ENCODE measurements at places on chromosomes 1 and 21.

- peak; percentile 77 for DNase-seq
Observed at GRCh38 chr1:38029081-38029681, 16.6 kb downstream of the UTP11 start.

GRCh38 chr1:178934546-178934945 lies 63.7 kb upstream of the ANGPTL1 start:
- DNase-seq = no peak

DNA sequence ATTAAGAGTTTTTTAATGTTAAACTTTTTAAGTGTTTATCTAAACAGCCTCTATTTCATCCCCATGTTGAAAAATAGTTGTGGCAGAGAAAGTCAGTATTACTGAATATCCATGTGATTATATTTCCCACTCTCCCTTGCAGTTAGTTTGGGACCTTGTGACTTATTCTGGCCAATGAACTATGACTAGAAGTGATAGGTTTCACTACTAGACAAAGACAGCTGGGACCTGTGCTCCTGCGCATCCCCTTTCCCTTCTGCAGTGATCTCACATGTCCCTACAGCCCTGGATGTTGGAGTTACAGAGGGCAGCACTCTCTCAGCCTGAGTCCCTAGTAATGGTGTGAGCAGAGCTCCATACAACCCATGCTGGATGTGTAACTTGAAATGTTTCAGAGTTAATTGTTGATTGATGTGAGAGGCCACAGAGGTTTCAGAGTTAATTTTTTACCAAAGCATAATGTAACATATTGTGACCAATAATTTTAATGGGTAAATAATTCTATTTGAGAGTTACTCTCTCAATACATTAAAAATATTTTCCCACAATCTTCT lies 18.7 kb upstream of the SAMD13 start:
- DNase-seq = no peak

DNA sequence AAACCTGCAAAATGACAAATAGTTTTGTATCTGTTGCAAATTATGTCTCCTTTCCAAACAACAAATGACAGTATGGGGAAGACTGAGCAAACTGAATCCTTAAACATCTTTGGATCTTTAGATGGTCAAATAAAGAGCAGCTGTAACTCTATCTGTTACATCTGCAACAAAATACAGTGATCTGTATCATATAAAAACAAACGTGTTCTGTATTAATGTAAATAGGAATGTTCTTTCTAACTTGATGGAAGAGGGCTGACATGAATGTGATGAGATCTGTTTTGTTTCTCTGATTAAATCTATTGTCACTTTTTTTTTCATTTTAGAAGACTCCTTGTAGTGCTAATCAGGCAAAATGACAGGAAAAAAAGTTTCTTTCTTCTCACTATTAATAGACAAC lies 159.5 kb downstream of the GPATCH2 start:
- DNase-seq = no peak

- DNase-seq = no peak
Observed at GRCh38 chr1:85278853-85279314, 2.5 kb upstream of the BCL10 start.

- DNase-seq = no peak
Observed at GRCh38 chr1:162397943-162398560, 13.9 kb downstream of the SH2D1B start.

GRCh38 chr1:231724876-231725647 lies 98.5 kb downstream of the DISC1 start:
- peak; percentile 51 for DNase-seq

DNA sequence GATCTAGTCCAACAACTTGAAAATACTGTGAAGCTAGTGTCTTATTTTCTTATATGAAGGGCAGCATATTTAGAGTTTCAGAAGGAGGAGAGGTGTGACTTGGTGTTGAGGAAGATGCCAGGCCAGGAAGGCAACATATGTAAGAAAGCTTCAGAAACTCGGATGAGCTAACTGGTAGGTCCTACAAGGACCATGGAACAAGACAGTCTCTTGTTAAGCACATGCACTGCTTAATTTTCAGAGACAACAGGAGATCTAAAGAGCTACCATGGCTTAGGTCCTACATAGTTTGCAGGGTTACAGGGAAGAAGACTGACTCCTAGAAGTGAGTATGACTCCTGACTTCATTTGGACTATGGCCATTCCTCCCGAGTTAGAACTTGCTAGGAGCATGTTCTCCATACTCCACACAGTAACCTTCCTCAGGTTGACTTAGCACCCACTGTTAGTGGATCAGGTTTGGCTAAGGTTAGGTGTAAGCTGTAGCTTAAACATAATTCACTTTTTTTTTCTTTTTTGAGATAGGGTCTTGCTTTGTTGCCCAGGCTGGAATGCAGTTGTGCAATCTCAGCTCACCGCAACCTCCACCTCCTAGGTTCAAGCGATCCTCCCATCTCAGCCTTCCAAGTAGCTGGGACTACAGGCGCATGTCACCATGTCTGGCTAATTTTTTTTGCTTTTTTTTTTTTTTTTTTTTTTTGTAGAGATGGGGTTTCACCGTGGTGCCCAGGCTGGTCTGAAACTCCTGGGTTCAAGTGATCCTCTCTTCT lies 31.0 kb downstream of the ANGEL2 start:
- no peak for DNase-seq

GRCh38 chr1:220922951-220923350 lies 43.7 kb downstream of the HLX start:
- DNase-seq = peak; percentile 42

DNA sequence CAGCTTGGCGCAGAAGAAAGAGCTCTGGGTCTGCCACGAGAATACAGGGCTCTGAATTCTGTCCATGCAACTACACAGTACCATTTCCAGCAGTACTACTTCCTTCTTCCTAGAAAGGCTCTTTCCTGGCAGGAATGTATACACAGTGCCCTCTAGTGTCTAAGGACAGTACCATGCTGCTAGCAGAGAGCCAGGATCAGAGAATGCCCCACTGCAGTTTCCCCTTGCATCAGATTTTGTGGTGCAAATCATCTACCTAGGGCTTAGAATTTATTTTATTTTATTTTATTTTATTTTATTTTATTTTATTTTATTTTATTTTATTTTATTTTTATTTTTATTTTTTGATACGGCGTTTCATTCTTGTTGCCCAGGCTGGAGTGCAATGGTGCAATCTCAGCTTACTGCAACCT lies 50.8 kb downstream of the PAX7 start:
- DNase-seq = no peak

DNA sequence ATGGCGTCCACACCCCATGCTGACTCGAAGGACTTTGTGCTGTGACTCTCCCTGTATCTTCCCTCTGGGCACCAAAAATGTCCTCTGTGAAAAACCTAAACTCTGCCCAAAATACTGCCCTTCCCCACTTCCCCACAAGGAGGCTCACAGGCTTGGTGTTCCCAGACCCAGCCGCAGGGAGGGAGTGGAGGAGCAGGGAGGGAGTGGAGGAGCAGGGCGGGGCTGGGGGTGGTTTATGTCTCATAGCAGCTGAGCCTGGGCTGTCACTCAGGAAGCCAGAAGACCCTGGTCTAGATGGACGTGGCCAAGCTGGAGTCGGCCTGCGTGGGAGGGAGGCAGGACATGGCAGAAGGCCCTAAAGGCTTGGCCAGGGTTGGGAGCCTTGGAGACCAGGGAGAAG lies 461.7 kb downstream of the PTPRU start:
- DNase-seq = no peak

DNA sequence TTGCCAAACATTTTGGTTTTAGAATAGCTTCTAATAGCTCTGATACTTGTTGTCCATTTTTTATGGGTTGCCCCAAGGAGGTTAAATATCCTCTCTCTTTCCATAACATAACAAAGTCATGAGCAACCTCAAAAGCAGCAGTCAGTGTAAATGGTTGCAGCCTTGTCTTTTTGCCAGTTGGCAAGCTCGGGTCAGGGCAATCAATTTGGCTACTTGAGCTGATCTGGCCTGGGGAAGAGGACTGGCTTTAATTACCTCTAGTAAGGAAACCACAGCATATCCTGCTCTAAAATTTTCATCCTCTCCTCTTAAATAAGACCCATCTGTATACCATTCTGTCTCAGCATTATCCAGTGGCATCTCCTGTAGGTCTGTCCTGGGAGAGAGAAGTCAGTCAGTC lies 21.2 kb upstream of the FMO4 start:
- no peak for DNase-seq

- no peak for DNase-seq
Observed at GRCh38 chr1:109133815-109134214, 19.9 kb downstream of the ELAPOR1 start.

DNA sequence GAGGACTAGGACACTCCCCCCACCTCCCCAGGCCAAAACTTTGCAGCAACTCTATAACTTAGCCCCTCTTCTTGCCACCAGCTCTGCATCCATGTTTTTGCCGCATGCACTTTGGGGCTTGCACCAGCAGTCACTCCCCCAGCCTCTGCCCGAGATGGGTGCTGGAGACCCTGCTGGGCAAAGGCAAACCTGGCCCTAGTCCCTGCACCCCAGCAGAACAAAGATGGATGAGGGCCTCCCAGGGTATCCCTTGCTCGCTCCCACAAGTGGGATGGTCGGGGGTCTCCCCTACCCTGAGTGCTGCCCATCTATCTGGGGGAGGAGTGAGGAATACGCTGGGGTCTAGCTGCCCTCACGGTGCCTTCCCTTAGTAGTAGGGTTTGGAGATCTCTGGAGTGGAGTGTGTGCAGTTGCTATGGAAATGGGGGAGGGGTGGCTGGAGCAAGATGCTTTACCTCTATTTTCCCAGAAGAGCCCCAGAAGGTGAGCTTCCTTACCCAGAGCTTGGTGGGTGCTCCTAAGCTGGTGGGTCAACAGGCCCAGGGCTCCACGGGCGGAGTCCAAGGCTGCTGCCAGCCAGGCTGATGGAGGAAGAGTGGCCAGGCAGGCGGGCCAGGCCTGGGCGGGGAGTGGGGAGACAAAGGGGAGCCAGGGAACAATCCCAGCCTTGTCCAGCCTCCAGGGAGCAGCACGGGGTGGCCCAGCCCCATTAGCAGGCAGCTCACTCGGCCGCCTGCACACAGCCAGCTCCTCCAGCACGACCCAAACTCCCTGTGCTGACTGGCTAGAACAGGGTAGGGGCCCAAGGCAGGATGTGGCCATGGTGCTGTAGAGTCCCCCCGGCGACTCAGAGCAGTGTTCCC lies at the start of gene PAQR6:
PAQR6 (minus strand) TSS at position 597 of the 863 bp plus-strand sequence. CDS start 1,325 bp downstream, outside the sequence.
- no peak for DNase-seq

DNA sequence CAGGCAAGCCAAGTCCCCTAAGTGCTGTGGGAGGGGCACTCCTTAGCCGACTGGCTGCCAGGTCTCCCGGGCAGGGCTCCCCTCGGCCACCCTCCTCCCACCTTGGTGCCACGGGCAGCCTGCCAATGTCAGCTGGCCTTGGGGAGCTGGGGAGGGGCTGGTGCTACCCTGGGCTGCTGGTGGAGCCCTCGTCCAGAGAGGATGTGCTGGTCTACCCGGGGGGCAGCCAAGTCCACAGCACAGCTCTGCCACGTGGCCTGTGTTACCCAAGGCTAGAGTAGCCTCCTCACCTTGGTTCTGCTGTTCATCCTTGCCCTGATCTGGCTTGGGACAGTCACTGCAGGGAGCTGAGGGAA lies 42.9 kb downstream of the CRYAA start:
- DNase-seq = no peak

DNA sequence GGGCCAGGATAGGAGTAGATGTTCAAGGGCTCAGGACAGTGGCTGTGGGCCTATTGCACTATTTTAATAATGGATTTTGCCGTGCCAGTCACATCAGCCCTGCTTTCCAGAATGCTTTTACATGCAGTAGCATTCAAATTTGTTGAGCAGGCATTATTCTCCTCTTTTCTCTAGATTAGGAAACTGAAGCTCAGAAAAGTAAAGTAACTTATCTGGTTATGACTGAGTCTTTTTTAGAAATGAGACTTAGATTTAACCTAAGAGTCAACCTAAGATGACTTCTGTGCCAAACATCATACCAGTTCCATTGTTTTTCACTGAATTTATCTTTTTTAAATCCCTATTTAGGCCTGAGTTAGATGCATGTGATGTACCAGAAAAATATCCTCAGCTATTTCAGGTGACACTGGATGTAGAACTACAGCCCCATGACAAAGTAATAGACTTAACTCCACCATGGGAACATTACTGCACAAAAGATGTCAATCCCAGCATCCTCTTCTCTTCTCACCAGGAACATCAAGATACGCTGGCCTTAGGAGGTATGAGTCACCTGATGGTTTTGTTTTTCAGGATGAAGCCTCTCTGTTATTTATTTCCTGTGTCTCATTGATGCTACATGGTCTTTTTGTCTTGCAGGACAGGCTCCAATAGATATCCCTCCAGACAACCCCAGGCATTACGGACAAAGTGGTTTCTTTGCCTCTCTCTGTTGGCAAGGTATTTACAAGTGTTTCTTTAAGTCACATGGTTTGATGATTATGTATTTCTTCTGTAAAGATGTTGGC lies 31.4 kb upstream of the LEPR start:
- DNase-seq = no peak

- DNase-seq = no peak
Observed at GRCh38 chr1:240036526-240036925, 55.2 kb upstream of the FMN2 start.

GRCh38 chr1:117660271-117660965 lies 54.6 kb downstream of the TENT5C start:
- no peak for DNase-seq

GRCh38 chr1:214840356-214840755 lies 237.4 kb downstream of the CENPF start:
- no peak for DNase-seq

DNA sequence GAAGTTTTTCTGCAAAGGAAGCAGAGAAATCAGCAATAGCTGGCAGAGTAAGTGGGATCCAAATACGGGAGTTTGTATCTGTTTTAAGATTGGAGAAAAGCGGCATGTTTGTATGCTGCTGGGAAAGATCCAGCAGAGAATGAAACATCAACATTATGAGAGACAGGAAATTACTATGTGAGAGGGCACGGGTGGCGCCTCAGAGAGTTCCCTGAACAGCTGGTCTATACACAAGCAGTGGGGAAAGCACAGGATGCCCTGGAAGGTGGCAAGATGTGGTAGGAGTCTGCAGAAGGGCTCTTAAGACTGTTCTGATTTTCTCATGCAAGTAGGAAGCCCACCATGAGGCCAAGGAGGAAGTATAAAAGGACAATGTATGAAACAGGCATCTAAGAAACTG lies 130.4 kb downstream of the RERE start:
- DNase-seq = no peak

DNA sequence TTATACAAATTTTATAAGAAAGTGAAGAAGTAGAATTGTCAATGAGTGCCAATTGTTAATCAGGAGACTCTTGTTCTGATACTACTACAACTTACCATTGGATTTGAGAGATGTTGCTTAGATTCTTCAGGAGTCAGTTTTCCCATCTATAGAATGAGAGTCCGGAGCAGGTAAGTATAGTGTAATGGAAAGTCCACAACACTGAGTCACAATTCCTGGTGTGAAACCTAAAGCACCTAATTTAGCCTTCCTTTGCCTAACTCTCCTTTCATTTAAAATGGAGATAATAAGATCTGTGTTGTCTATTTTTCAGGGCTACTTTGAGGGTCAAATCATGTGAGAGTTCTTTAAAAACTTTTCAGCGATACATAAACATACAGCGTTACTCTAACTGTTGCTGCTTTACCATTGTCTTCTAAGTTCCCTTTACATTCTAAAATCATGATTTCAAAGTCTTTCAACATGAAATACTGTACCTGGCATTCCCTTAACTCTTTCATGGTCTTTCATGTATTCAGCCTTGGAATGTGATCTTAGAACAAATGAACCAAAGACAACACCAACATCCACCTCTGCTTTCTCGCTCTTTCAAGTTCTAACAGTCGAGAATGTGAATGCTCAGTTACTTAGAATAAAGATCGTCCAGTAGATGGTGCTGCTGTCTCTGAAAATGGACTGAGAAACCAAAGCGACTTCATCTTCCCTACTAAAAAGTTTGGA lies 90.9 kb downstream of the SLC30A10 start:
- peak; percentile 52 for DNase-seq
